ENCODE measurements at places on chromosomes 4 and X. TPM values are rescaled to one million over a fixed set of nuclear protein-coding genes. Genes with fewer than 3 reads are reported as not detected.

The CXorf49 gene
- not detected for total RNA-seq

The RTL3 gene
- total RNA-seq: 1.1 TPM

The TMPRSS11B gene
- total RNA-seq: not detected

The DGAT2L6 gene
- total RNA-seq: not detected

The DTHD1 gene
- total RNA-seq: not detected

The WAS gene
- not detected for total RNA-seq

The CYLC1 gene
- total RNA-seq: not detected

The TNIP3 gene
- 0.28 TPM for total RNA-seq

The APELA gene
- total RNA-seq: not detected

The MTNR1A gene
- total RNA-seq: not detected

The GATA1 gene
- not detected for total RNA-seq

The ASB12 gene
- not detected for total RNA-seq

The COL4A5 gene
- 15.0 TPM for total RNA-seq

The INTS6L gene
- total RNA-seq: 3.9 TPM

The REPS2 gene
- 0.18 TPM for total RNA-seq

The TIGD4 gene
- total RNA-seq: not detected

The HAND2 gene
- total RNA-seq: 0.56 TPM

The POU3F4 gene
- not detected for total RNA-seq

The FOXP3 gene
- total RNA-seq: not detected

The TCEAL7 gene
- total RNA-seq: 16.1 TPM

The TRPC3 gene
- 2.7 TPM for total RNA-seq

The BEND2 gene
- total RNA-seq: not detected

The GPC4 gene
- 0.54 TPM for total RNA-seq

The SPANXC gene
- total RNA-seq: not detected

The KIAA1210 gene
- total RNA-seq: not detected

The DSPP gene
- total RNA-seq: not detected

The ZNF81 gene
- total RNA-seq: 4.5 TPM

The DMRTC1 gene
- total RNA-seq: not detected

The MAGEA2 gene
- not detected for total RNA-seq

The PRR32 gene
- not detected for total RNA-seq

The PCSK1N gene
- total RNA-seq: not detected

The ATOH1 gene
- total RNA-seq: not detected

The CCKAR gene
- not detected for total RNA-seq

The QRFPR gene
- total RNA-seq: not detected

The IL1RAPL2 gene
- not detected for total RNA-seq

The BGN gene
- total RNA-seq: 11.3 TPM

The ATP8A1 gene
- 0.83 TPM for total RNA-seq
